ENCODE measurements at places on chromosomes 2 and 18.

GRCh38 chr2:20491739-20492531 lies 45.1 kb downstream of the RHOB start:
- DNase-seq, result no peak

DNA sequence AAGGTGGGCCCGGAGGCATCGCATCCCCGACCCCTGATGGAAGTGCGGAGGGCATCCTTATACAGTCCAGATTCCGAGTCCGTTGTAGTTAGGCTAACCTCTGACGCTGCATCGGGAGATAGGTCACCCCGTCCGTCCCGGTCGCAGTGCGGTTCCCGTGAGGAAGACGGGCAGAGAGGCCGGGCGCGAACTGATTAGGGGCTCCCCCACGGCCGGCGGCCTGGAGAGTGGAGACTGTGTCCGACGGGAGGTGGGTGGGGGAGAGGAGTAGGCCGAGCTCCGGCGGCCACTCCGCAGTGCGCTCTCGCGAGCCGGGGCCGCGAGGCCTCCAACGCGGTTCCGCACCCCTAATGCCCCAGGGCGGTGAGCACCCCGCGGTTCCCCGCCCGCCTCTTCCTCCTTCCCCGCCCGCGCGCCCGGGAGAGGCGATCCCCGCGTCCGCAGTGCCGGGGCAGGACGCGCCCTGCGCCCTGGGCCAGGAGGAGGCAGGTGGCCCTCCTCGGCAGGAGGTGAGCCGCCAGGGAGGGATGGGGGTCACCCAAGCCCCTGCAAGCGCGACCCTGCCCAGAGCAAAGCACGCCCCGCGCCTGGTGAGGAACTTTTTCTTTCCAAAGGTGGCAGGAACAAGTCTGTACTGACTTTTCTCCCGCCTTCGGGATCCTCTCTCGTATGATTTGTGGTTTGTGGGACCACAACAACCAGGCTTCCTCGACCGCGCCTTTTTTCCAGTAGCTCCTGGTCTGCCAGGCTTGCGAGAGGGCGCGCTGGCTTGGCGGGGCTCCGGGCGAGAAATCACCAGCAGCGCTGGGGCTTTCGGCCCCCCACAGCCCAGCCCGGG lies 1.4 kb upstream of the SP5 start:
- peak; percentile 34 for DNase-seq

GRCh38 chr18:69838620-69839411 lies 108.9 kb downstream of the CD226 start:
- DNase-seq, result peak; percentile 58

DNA sequence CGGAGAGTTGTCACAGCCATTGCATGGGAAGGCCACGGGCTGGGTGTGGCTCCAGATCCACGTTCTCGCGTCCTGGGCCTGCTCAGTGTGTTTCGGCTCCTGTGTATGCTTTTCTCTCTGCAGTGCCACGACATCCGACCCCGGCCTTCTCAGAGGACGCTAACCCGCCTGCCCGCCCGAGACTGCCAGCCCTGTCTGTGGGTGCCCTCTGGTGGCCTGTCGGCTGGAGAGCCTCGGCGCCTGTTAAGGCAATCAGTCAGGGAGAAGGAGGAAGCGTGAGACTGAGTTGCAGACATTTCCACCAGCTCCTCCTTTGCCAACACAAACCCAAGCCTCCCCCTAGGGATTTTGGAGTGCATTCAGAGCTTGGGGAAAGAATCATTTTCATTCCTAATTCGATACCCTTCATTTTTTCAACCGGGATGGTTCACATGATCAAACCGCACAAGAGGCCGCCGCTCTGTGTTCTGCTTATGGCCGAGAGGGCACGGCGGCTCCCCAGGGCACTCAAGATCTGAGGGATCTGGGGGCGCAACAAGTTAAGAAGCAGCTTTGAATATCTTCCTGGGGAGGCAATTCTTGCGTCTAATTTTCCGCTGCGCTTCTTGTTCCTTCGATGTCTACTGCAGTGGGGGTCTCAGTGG lies 37.5 kb upstream of the ZBTB7C start:
- DNase-seq, result peak; percentile 82
